ENCODE measurements at places on chromosomes 4 and X.

DNA sequence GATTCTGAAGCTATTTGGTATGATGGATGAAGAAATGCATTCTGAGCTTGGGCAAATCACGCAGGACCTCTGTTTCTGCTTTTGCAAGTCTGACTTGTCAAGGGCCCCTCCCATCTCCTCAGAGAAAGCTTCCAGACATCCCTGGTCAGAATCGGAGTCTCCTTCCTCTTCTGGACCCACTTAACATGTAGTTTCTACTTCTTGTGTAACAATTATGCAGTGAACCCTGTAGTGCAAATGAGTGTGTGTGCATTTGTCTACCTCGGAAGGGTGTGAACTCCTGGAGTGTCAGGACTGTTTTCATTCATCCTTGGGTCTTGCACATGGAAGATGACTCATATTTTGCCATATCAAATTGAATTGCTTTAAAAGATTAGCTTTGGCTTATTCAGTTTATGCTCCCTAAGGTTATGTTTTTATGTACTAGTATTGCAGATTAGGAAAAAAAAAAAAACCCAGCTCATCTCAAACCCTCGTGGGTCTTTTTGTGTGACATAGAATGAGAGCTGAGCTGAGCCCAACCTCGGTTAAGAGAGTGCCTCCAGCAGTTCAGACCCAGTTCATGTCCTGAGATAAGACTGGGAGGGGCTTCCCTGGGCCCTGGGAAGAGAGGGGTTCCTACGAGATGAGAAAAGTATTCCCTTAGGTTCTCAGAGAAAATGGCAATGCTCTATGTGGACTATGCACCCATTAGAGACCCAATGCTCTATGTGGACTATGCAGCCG lies 61.1 kb upstream of the RPL34 start:
- no peak for DNase-seq

DNA sequence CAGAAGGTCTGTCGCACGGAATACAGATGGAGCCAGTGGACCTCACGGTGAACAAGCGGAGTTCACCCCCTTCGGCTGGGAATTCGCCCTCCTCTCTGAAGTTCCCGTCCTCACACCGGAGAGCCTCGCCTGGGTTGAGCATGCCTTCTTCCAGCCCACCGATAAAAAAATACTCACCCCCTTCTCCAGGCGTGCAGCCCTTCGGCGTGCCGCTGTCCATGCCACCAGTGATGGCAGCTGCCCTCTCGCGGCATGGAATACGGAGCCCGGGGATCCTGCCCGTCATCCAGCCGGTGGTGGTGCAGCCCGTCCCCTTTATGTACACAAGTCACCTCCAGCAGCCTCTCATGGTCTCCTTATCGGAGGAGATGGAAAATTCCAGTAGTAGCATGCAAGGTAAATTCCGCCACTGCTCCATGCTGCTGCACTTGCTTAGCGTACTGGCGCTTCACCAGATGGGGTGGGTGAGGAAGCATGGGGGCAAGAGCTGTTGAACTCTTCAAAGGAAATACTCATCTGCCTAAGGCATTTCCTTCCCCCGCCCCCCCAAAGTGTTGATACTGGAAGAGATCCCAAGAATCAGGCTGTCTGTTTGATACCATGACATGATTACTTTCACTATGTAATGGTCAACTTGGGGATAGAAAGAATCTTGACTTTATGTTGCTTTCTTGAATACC lies 24.8 kb downstream of the KLF3 start:
- DNase-seq, result no peak

DNA sequence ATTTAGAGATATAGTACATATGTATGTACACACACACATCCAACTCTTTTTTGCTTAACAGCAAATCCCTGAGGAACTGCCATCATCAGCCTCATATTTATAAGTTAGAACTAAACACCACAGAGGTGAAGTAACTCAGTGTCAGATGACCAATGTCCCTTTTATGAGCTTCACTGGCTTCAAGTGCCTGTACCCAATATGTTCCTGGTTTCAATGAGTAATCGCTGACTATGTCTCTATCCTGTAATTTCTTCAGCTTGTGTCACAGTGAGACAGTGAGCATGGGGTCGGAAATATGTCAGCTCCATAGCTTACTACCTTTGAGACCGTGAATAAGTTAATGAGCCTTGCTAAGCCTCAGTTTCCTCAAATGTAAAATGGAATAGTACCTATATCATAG lies 136.2 kb upstream of the RASGEF1B start:
- no peak for DNase-seq

- no peak for DNase-seq
Observed at GRCh38 chrX:133911825-133912495, 73.4 kb downstream of the GPC3 start.

DNA sequence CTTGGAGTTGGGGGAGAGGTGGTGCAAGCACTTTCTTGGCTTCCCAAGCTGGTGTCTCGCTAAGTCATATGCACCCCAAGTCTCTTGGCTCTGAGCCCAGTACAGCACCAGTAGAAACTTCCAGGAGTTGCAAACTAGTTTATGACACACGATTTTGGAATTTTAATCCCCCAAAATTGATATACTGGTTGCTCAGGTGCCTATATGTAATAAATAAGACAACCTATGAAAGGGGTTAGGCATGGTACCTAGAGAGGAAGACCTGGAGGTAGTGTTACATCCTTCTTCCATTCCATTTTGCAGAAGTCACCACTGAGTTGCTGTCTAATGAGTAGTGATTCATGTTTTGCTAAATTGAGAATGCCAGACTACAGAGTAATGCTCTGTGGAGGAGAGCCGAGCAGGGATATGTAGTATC lies 4.3 kb upstream of the SLC4A4 start:
- no peak for DNase-seq

GRCh38 chr4:143140696-143141095 lies 44.0 kb upstream of the USP38 start:
- DNase-seq, result no peak

DNA sequence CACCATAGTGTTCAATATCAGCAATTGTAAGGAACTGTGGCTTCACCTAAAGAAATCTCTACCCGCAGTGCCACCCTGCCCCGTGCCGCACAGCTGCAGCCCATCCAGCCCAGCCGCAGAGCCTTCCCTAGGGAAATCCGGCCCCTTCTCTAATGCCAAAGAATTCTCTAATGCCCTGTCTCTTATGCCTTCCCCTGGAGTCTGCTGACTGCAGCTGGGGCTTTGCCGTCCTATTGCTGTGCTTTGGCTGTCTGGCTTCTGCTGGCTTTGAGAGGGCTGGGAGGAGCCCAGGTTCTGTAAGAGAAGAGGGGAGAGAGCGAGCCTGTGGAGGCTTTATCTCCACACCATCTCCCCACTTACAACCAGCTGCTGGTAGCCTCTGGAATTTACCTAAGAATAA lies 85.9 kb upstream of the HELT start:
- no peak for DNase-seq

GRCh38 chrX:46803140-46803539 lies 33.7 kb upstream of the RP2 start:
- no peak for DNase-seq
